ENCODE measurements at places on chromosomes 2 and 18.
A peak's percentile ranks its signal among the peaks of the same experiment; 100 is the strongest.

- DNase-seq = no peak
Observed at GRCh38 chr2:228432116-228432515, 250.6 kb upstream of the SPHKAP start.

- DNase-seq = no peak
Observed at GRCh38 chr2:241632478-241633325, 4.3 kb downstream of the THAP4 start.

GRCh38 chr2:148653437-148653836 lies 8.9 kb downstream of the EPC2 start:
- DNase-seq = no peak

DNA sequence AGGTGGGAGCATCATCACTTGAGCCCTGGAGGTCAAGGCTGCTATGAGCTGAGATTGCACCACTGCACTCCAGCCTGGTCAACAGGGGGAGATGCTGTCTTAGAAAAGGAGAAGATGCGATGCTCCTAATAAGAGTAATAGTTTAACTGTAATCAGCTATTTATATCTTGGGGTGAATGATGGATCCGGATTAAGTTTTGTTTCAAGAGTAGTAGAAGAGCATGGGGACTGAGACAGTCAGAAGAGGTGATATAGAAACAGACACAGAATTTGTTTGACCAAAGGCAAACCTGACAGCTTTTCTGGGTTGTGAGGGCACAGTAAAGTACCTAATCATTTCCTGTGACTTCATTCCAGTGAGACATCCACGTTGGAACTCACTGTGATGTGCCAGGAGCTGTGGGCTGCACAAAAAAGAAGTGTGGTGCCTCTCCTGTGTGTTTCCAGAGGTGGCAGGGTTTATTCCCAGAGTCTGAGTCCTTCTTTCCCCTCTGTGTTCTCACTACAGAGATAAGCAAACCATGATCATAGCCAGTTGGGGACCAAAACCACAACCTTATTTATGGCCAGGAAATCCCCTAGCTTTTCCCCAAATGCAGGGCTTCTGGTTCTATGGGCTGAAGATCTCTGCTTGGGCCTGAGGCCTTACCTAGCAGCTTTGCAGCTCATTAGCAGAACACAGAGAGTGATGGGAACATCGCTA lies 113.7 kb downstream of the XRCC5 start:
- no peak for DNase-seq

- peak; percentile 90 for DNase-seq
Observed at GRCh38 chr2:230700447-230700846, 12.2 kb upstream of the CAB39 start.

DNA sequence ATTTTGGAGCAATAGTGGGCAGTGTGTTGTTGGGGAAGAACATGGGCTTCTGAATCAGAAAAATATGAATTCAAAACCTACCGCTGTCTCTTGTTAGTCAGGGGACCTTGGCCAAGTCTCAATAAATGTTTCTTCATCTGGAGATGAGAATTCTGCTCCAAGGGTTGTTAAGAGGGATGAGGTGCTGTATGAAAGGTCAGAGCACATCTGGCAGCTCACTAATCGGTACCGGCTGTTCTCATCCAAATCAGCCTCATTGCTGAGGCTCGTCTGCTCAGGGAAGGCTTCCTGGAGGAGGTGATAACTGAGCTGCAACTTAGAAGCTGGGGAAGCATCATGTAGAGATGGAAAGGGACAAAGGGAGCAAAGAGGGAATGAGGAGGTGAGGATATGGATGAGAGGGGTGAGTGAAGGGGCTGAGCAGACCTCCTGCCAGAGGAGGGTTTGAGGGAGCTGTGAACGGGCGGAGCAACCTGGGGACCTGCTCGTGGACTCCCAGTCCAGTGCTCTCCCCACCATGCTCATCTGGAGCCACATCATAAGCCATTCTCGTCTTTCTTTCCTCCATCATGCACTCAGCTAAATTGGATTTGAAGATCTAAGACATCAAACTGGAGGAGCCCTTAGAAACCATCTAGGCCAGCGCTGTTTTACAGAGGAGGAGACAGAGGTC lies 47.4 kb downstream of the GREB1 start:
- DNase-seq = no peak

DNA sequence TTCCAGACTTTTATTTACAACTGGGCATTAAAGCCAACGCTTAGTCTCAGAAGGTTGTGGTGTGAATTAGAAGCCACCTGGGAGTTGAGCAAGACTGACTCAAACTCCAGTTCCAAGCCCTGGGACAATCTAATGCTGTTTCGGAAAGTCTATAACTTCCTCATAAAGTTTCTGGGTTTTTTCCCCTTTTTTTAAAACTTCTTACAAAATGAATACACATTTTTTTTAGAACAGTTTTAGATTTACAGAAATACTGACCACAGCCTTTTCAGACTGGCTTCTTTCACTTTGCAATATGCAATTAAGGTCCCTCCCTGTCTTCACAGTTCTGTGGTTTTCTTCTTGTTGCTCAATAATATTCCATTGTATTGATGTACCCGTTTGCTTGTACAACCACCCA lies 115.9 kb upstream of the TWIST2 start:
- no peak for DNase-seq

GRCh38 chr2:234032279-234032856 lies 18.1 kb upstream of the SPP2 start:
- DNase-seq = no peak

DNA sequence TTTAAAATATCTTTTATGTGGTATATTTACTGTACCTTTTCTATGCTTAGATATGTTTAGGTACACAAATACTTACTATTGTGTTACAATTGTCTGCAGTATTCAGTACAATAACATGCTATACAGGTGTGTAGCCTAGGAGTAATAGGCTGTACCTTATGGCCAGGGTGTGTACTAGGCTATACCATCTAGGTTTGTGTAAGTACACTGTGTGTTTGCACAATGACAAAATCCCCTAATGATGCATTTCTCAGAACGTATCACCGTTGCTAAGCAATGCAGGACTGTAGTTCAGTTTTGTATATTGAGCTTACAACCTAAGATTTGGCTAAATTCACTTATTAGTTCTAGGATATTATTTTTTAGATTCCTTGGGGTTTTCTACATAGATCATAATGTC lies 332.3 kb upstream of the HS6ST1 start:
- no peak for DNase-seq

- no peak for DNase-seq
Observed at GRCh38 chr2:133167990-133168389, 400.3 kb downstream of the NCKAP5 start.

DNA sequence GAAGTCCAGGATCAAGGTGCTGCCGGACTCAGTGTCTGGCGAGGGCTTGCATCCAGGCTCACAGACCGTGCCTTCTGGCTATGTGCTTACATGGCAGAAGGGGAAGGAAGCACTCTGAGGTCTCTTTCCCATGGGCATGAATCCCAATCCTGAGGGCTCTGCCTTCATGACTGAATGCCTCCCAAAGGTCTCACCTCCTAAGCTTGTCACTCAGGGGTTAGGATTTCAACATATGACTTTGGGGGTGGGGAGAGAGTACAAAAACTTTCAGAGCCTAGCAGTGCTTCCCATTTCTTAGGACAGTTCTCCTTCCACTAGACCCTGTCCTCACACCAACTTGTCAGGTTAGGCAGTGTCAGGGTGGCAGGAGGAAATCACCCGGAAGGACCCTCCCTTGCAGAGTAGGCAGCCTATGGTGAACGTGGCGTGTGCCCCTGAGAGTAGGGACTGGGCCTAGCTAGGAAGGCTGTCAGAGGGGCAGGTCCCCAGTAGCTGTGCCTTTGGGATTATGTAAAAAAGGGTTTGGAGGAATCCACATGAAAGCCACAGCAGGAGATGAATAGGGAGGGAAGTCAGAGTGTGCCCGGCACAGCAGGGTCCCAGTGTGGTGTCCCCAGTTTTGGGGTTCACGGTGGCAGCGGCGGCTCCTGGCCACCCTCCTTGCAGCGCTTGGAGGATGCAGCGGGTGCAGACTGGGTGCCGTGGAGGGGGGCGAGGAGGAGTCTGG lies 233.3 kb downstream of the LDLRAD4 start:
- DNase-seq = no peak

DNA sequence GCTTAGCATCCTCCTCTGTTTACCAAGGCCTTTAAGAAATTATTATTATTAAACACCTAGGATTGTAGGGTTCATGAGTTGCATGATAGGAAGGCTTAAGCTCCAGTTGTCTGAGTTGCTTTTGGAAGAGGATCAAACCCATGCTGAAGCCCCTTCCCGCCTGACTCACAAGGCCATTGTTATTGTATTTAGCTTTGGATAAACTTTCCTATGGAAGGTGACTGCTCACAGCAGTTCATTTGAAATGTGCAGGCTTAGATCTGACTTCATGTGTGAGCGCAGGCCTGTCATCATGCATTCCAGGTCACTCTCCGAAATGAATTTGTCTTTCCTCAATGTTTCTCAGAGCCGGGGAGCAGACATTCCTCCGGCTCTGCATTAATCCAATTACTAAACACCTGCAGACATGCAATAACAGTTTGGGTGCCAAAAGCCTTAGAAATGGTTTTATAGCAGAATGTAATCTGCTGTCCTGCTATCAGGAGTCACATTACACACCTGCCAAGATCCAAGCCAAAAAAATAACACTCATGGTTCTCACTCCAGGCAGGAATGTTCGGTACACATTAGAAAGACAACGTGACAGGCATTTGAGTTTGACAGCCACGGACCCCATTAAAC lies 119.9 kb downstream of the OSR1 start:
- DNase-seq = no peak

- DNase-seq = no peak
Observed at GRCh38 chr18:52937840-52938239, 597.8 kb downstream of the DCC start.

DNA sequence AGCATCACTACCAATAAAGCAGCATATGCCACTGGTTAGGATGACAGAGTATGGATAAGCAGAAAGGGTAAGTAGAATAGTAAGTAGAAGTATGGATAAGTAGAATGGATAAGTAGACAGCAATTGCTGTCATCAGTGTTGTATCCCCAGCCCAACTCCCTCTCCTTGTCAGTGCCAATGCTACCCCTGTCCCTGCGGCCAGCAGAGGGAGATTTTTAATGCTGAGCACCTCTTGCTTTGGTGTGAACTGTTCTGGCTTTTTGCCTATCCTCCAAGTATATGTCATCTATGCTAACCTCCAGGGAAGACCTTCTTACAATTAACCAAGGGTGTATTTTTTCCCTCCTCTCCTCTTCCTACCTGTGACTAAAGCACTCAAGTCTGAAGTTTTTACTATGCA lies 136.7 kb upstream of the SPHKAP start:
- no peak for DNase-seq

DNA sequence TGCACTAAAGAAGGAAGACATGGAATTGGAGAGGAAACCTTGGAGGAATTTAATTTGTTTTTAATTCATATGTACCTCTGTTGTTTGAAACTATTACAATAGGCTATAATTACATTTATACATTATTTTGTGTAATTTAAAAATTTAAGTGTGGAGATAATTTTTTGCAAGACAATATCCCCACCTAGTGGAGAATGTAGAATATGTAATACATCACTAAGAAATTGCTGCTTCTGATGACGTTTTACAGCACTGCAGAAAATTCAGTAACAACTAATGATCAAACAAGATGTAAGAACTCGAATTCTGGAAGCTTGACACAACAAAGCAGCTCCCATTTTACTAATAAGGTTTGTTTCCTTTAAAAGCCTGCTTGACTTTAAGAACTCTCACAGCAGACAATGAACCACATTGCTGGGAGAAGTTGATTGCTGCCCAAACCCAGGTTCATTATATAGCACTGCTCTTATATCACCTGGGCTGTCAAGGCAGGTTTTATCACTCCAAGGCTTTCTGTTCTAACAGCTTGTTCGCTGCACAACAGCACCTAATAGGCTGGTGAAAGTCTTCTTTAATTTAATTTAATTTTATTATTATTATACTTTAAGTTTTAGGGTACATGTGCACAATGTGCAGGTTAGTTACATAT lies 53.4 kb downstream of the THADA start:
- peak; percentile 48 for DNase-seq

DNA sequence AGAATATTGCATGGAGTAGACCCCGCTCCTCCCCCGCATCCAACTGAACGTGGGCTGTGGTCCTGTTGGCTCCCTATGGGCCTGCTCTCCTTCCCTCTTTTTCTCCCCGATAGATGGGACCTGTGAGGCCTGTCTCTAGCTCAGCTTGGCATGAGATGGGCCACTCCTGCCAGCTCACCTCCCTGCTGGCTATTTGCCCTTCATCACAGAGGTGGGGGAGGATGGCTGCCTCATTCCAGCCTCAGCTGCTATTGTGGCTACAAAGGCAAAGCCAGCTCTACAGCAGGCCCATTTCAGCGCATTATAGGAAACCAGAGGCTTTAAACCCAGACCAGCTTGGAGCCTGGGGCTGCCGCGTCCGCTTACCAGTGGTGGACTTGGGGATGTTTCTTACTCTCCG lies 313.9 kb downstream of the GBX2 start:
- no peak for DNase-seq

GRCh38 chr2:118737684-118738083 lies 109.8 kb downstream of the EN1 start:
- no peak for DNase-seq

GRCh38 chr2:121038891-121039616 lies 245.9 kb downstream of the TFCP2L1 start:
- peak; percentile 50 for DNase-seq

DNA sequence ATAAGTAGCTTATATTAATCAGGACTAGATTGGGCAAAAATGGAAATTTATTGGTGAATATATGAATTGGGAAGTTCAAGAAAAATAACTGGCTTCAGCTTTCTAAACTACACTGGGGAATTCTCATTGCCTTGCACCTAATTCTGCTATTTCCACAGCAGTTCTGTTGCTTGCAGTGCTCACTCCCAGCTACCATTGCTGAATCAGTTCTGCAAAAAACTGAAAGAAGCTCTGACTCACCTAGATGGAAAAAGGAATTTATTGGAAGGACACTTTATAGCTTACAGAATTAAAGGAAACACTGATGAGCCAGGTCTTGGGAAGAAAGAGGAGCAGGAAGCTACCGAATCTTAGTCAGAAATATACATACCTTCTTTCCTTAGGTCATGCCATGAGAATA lies 60.3 kb upstream of the ACVR1 start:
- no peak for DNase-seq

DNA sequence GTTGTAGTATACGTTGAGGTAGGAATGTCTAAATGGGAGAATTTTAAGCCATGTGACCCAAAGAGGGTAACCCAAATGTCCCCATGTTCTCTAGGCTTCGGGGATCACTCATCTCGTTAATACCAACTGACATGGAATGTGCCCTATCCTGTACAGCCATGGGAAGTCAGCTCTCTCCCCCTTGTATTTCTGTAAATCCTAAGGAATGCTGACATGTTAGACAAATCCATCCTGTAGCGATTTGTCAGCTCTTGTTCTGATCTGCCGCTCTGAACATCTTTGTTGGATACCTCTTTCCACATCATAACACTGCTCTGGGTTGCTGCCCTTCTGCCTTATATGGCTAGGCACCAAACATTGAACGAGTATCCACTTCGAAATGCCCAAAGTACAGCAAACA lies 350.6 kb downstream of the RND3 start:
- no peak for DNase-seq

GRCh38 chr2:105329561-105330495 lies at the start of gene TGFBRAP1:
TGFBRAP1 (minus strand) TSS chr2:105329735; CDS start chr2:105308301, 21,434 bp downstream.
- no peak for DNase-seq
